Naive thymus-derived CD8-positive, alpha-beta T cell (primary cell): ENCODE measurements at places on chromosomes 6 and 20. TPM values are rescaled to one million over a fixed set of nuclear protein-coding genes. Genes with fewer than 3 reads are reported as not detected.

- H3K4me1 ChIP-seq = peaks cover 4% of the 10 kb centered on the region
- no peak overlapping the region for H3K4me3 ChIP-seq
- H3K27ac ChIP-seq = no peak overlapping the region
These were observed 159.4 kb upstream of the CITED2 start for GRCh38 chr6:139533573-139534471.

- peaks cover 6% of the 10 kb centered on the region for H3K4me1 ChIP-seq
- DNase-seq = no peak
- H3K27ac ChIP-seq = no peak overlapping the region
- no peaks in the 10 kb centered on the region for H3K36me3 ChIP-seq
- H3K4me3 ChIP-seq = no peak overlapping the region
These were observed 78.4 kb upstream of the MLN start for GRCh38 chr6:33882154-33882553.

The PKHD1 gene
- not detected for total RNA-seq

The CALHM6 gene
- 1.2 TPM for total RNA-seq

DNA sequence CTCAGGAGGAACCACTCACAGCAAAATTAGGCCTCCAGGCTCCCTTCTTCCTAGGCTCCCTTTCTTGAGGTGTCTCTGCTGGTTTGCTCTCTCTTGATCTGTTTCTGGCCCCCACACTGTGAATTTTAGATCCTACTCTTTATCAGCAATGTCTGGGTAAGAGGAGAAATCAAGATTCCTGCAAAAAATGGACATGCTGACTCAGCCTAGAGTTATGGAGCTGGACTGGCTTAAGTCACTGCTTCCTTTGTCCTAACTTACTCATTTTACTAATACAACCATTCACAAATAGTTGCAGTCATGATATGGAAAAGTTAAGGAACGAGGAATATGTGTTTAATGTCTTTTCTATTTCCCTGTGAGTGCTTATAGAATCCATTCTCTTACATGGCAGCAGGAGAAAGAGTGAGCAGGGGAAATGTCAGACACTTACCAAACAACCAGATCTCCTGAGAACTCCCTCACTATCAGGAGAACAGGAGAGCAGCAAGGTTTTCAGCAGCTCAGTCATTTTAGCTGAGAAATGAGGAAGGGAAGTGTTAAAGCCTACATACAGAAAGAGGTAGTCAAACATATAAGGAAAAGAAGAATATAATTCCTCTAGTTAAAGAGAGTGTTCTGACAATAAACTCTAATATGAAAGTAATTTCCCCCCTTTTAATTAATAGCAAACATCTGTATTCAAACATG lies 160.8 kb downstream of the PDE7B start:
- H3K4me3 ChIP-seq = no peak overlapping the region
- H3K27ac ChIP-seq = no peak overlapping the region
- H3K4me1 ChIP-seq = no peaks in the 10 kb centered on the region
- DNase-seq = no peak

- H3K4me1 ChIP-seq = peaks cover 20% of the 10 kb centered on the region
- no peak overlapping the region for H3K4me3 ChIP-seq
- DNase-seq = no peak
- H3K36me3 ChIP-seq = no peaks in the 10 kb centered on the region
These were observed 24.2 kb upstream of the SGK1 start for GRCh38 chr6:134341999-134342567.

DNA sequence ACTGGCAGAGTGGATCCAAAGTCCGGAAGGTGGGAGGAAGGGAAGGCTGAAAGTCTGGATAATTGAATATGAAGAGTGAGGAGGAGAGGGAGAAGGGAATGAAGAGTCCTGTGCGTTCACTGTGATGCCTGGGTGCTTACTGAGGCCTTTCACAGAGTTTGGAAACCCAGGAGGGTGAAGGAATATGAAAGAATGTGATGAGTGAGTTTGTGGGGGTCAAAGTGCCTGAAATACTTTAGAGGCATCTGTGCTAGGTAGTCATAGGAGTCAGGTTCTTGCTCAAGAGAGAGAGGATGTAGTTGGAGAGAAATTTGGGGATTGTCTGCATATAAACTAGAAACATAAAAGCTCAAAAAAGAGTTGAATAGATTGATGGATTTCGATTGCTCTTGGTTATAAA lies 20.7 kb downstream of the NKX2-4 start:
- no peaks in the 10 kb centered on the region for H3K27me3 ChIP-seq
- H3K36me3 ChIP-seq = no peaks in the 10 kb centered on the region
- DNase-seq = no peak
- H3K27ac ChIP-seq = no peak overlapping the region

The PTCRA gene
- not detected for total RNA-seq

DNA sequence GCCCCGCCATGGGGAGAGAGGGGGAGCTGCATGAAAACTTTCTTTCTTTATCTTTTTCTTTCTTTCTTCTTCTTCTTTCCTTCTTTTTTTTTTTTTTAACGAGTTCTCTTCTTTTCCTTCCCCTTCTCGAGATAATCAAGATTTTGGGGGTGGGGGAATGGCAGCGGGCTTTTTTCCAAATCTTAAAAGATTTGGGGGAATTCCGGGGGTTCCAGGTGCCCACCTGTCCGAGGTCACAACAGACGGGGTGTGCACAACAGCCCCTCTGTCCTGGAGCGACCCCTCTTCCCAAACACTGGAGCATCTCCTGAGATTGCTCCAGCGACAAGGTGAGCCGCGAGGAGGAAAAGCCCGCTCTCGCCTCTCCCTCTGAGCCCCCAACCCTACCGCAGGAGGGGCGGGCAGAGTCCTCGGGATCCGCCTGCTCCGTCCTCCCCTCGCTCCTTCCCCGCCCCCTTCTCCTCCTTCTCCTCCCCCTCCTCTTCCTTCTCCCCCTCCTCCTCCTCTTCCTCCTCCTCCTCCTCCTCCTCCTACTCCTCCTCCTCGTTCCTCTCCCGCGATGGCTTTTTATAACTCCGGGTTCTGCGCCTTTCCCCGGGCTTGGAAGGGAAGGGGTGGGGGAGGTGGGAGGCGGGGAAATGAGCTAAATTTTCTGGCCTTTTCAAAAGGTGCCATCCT lies 689 bp upstream of the KCNB1 start:
- DNase-seq = no peak
- H3K27ac ChIP-seq = no peak overlapping the region
- H3K4me1 ChIP-seq = peaks cover 2% of the 10 kb centered on the region
- peaks cover 79% of the 10 kb centered on the region for H3K27me3 ChIP-seq

DNA sequence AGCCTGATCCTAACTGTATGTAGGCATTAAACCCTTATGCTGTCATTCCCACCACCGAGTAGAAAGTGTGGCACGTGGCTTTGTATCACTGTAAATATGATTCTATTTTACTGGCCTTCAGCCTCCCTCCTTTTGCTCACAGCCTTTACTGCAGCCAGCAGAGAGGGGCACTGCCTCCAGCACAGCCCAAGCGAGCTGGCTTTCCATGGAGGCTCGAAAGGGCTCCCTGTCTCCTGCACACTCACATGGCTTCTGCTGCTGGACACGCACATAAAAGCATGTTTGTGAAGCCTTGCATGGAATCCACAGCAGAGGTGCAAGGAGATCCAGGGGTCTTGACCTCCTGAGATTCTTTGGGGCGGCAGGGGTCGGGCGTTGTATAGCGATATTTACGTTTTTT lies 51.3 kb downstream of the RNASET2 start:
- DNase-seq = no peak
- H3K27me3 ChIP-seq = no peaks in the 10 kb centered on the region
- no peak overlapping the region for H3K27ac ChIP-seq
- no peaks in the 10 kb centered on the region for H3K36me3 ChIP-seq
- H3K4me3 ChIP-seq = no peak overlapping the region

DNA sequence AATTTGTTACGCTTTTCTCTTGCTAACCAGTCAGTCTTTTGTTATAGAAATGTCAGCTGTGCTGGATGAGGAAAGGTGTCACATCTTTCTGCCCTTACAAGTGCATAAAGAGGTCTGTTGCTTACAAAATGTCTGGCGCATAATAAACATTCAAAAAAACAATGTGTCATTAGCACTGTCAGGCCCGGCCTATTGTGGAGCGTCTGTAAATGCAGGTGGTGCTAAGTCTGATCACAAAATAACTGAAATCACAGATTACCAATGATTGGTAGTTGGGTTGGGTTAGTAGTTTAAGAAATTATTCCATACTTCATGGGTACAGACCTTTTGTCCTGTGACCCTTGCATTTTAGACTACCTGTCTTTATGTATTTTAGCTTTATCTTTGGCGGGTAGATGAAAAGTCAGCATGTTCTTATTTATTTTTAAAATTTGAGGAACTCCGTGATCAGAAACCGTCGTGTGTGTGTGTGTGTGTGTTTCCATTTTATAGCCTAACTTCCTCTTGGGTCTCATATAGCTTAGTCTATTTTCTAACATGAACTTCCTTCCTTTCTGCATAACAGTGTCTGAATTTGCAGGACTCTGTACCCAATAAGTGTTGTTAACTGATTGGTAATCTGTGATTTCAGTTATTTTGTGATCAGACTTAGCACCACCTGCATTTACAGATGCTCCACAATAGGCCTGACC lies 88.1 kb upstream of the IFNGR1 start:
- H3K4me3 ChIP-seq = no peak overlapping the region
- H3K36me3 ChIP-seq = no peaks in the 10 kb centered on the region
- peaks cover 33% of the 10 kb centered on the region for H3K4me1 ChIP-seq
- no peak for DNase-seq
- H3K27ac ChIP-seq = no peak overlapping the region

DNA sequence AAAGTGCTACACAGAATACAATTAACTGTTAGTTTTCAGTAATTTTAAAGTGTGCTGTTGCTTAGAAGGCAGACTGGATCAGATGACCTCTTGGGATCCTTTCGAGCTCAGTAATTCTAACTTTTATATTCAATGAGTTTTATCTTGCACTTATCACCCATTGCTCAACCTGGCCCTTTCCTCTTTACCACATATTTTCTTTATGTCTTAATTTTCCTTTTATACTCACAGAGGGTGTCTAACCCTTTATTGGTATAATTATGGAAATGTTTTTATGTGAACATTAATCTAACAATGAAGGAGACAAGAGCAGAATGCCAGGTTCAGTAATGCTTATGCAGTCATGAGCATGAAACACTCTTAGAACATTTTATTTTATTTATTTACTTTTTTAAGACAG lies 39.7 kb upstream of the CARMIL1 start:
- H3K27ac ChIP-seq = no peak overlapping the region
- H3K4me3 ChIP-seq = no peak overlapping the region
- no peak for DNase-seq
- no peaks in the 10 kb centered on the region for H3K4me1 ChIP-seq
- H3K27me3 ChIP-seq = no peaks in the 10 kb centered on the region

The LHFPL5 gene
- not detected for total RNA-seq

DNA sequence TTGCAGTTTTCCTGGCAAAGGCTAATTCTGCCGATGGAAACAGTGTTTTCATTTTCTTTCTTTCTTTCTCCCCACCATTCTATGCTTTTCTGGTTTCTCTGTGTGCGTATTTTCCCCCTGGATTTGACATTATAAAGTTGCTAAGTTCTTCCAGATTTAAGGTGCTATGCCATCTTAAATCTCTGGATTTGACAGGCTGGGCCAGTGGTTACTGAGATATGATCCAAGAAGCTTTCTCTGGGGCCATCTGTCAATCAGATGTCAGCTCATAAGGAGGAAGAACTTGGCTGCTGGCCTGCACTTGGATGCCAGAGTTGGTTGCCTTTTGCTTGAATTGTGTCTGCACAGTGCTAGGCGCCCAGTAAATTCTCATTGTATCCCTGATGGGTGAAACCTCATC lies 39.7 kb downstream of the SLC2A10 start:
- H3K4me1 ChIP-seq = peaks cover 3% of the 10 kb centered on the region
- H3K27me3 ChIP-seq = peaks cover 64% of the 10 kb centered on the region
- H3K36me3 ChIP-seq = no peaks in the 10 kb centered on the region
- H3K4me3 ChIP-seq = no peak overlapping the region

GRCh38 chr20:33291830-33292355 lies 8.9 kb downstream of the BPIFB1 start:
- no peaks in the 10 kb centered on the region for H3K4me1 ChIP-seq
- DNase-seq = peak; percentile 42
- H3K27ac ChIP-seq = no peak overlapping the region
- H3K36me3 ChIP-seq = no peaks in the 10 kb centered on the region
- H3K4me3 ChIP-seq = no peak overlapping the region

- DNase-seq = no peak
- no peak overlapping the region for H3K4me3 ChIP-seq
- peaks cover 30% of the 10 kb centered on the region for H3K4me1 ChIP-seq
- no peaks in the 10 kb centered on the region for H3K27me3 ChIP-seq
These were observed 11.0 kb upstream of the RBM38 start for GRCh38 chr20:57380081-57380750.

- no peak overlapping the region for H3K4me3 ChIP-seq
- peaks cover 19% of the 10 kb centered on the region for H3K4me1 ChIP-seq
- H3K27ac ChIP-seq = no peak overlapping the region
These were observed 107.5 kb upstream of the TMEM170B start for GRCh38 chr6:11430036-11430435.

- H3K27ac ChIP-seq = no peak overlapping the region
- no peak for DNase-seq
- H3K27me3 ChIP-seq = no peaks in the 10 kb centered on the region
- H3K4me1 ChIP-seq = peaks cover 93% of the 10 kb centered on the region
- H3K4me3 ChIP-seq = no peak overlapping the region
These were observed 6.0 kb downstream of the HSF2 start for GRCh38 chr6:122405417-122405816.

DNA sequence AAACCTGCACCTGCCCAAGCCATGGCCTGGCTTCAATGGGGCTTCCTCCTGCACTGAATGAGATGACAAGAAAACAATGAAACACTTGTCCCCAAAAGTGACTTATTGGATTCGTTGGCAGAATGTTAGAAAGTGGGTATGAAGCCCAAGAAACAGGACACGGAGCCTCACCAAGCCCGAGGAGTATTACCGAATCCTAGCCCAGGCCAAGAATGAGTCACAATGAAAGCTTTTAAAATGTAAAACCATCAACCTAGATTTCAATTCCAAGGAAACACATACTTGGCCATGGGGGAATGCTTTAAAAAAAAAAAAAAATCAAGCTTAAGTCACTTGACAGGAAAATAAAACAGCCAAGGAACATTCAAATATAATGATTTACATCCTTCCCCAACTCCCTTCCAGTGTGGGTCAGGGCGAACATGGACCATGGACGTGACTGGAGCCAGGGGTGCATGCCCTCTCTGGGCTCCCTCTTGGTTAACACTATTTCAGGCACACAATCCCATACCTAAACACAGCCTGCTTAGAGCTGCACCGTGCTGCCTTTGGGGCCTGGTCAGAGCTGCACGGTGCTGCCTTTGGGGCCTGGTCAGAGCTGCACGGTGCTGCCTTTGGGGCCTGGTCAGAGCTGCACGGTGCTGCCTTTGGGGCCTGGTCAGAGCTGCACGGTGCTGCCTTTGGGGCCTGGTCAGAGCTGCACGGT lies 3.1 kb upstream of the STX16 start:
- H3K36me3 ChIP-seq = no peaks in the 10 kb centered on the region
- no peak for DNase-seq
- H3K27ac ChIP-seq = no peak overlapping the region
- H3K27me3 ChIP-seq = no peaks in the 10 kb centered on the region
- H3K4me3 ChIP-seq = peak overlapping the region; percentile 28

DNA sequence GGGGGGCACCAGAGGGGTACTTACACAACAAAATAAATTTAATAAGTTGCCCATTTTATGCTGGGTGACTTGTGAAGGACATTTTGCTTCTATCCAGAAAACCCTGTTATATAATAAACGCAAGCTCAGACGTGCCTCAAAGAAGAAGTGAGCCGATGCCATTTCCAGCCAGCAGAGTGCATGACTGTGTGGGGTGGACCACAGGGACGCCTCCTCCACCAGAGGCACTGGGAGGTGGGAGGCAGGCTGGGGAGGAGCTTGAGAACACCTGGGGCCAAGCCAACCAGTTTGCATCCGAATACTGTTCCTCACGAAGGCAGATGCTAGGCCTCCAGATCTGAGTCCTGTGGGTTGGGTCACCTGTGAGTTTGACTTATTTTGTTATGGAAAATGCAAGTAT lies 363.8 kb downstream of the RNGTT start:
- no peak for DNase-seq
- no peaks in the 10 kb centered on the region for H3K27me3 ChIP-seq
- no peak overlapping the region for H3K27ac ChIP-seq
